ENCODE measurements at places on chromosomes 3 and 15.

DNA sequence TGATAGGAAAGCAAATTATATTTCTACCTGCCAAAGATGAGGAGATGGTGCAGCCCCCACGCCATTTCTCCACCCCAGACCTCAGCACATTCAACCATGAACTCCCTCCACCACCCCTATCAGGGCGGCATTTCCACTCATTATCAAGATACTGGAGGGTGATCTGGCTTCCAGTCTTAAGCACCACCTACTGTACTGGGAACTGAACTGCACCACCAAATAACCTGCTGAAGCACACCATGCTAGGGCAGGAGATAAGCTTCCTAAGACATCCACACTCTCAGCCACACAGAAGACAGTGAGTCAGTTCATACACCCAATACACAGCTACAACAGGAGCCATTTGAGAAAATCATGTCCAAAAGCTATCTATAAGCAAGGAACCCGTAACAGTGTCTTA, 98.8 kb downstream of the FGF7 start:
- peak; percentile 1 for DNase-seq

GRCh38 chr3:130662501-130662996, 84.1 kb downstream of the PIK3R4 start:
- no peak for DNase-seq

- no peak for DNase-seq
Measured at GRCh38 chr3:32384938-32385337, 6.7 kb upstream of the CMTM7 start.

DNA sequence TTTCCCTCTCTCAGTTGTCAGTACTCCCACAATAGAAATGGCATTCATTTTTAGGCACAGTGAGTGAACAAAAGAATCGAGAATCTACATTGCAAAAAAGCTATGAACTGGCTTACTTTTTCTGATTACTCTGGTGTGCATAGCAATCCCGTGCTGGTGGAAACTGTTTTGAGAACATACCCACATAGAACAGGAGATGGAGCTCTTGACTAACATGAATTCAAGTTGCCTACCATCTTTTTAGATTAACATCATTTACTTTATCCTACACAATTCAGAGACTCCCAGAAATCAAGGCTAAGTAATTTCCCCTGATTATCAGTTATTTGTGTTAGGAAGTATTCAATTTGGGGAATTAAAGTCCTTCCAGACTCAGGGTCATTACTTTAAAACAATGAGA, 326.6 kb downstream of the ARPP21 start:
- peak; percentile 38 for DNase-seq

DNA sequence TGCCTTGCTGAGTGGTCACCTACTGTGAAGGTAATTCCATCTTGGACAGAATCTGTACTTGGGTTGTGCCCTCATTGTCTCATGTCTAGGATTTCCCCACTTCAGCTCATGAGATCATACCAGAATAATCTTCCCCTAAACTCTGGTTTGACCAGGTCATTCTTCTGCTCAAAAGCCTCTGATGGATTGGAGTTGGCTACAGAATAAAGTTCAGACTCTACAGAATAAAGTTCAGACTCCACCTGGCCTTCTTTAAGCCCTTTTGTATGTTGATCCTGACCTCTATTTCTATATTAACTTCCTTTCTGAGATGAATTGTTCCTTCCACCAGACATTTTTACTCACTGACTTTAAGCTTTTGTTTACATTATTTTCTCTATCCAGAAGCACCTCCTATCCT, 6.4 kb upstream of the GLCE start:
- no peak for DNase-seq

DNA sequence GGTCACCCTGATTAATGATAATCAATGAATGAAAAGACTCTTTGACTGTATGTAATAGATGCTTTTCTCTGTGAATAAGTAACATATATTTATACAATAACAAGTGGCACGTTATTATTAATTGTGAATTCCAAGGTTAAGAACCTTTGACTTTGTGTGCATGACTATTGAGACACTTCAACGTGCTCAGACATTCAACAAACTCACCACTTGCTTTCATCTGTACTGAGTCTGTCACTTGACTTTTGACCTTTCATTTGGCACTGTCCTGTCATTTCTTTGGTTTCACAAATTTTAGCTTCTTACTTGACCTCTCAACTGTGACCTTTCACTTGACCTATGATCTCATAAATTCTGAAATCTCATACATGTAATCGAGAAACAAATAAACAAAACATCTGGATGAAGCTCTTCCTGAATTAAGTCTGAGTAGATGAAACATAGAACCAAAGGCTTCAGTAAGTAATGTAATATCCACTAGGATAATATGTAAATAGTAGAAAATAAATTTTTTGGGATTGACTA, 426.8 kb downstream of the MECOM start:
- DNase-seq: no peak

DNA sequence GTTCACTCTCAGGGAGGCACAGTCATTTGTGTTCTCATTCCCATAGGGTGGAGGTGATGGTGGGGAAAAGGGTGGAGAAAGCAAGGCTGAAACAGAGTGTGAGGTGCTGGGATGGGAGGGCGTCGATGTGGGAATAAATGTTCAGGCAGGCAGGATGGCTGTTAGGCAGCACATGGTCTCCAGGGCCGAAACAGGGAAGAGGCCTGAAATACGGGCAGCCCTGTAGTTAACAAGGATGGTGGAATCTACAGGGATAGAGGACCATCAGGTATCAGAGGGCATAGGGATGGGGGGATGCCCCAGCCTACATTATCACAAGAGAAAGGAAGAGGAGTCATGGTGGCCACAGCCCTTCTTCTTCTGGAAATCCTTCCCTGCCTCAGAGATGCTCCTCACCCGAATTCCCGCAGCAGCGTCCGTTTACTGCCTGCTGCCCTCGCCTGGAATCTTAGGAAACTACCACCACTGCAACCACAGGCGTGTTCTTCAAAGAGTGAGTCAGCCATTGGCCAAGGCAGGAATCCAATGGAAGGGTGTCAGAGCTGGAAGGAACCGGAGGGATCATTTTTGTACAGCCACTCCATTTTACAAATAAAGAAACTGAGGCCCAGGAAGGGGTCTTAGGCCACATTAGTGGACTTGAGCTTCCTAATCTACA, 49.7 kb upstream of the POMGNT2 start:
- DNase-seq: peak; percentile 59

DNA sequence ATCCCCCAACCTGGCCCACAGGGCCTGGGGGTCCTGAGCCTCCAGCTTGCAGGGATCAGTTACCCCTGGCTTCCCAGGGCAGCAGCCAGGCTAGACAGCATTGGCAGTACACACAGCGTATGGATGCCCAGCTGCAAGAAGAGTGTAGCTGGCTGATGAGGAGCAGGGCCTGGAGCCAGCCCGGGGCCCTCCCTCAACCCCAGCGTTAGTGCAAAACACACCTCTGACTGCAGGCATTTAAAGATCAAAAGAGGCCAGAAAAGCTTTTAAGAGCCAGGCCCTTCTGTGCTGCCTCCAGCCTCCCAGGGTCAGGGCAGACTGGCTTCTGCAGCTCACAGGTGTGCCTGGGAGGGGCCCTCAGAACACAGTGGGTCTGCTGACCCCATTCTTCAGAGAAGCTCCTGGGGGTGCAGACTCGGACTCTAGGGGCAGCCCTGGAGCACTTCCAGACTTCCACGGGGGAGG, 110.6 kb downstream of the ETFA start:
- DNase-seq: no peak

- peak; percentile 52 for DNase-seq
Measured at GRCh38 chr15:101795455-101795854, 7.9 kb upstream of the OR4F6 start.

GRCh38 chr15:95075792-95076677, 844.7 kb downstream of the MCTP2 start:
- DNase-seq: no peak

Measured in COLO829 (cell line).